Effector memory CD8-positive, alpha-beta T cell (primary cell): ENCODE measurements at places on chromosomes 3 and 15.

DNA sequence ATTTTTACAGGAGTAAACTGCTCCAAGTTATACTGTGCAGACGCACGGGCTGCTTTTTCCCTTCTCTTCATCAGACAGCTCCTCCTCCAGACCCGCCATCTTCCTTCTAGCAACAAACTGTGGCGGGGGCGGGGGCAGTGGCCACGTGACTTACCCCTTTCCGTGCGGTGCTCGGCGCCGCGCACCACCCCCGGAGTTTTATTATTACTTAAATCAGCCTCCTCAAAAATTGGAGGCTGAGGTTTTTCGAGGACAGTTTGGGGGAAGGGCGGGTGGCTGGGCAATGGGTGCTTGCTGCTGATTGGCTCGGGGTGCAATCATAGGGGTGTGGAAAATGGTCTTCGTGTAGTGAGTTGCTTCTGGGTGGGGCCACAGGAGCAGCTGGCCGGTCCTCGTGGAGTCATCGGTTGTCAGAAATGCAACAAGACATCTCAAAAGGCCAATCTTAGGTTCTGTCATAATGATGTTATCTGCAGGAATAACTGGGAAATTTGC is 77.1 kb upstream of the MFGE8 start:
- DNase-seq = no peak

GRCh38 chr3:148379763-148380382 is 317.8 kb upstream of the AGTR1 start:
- no peak for DNase-seq

DNA sequence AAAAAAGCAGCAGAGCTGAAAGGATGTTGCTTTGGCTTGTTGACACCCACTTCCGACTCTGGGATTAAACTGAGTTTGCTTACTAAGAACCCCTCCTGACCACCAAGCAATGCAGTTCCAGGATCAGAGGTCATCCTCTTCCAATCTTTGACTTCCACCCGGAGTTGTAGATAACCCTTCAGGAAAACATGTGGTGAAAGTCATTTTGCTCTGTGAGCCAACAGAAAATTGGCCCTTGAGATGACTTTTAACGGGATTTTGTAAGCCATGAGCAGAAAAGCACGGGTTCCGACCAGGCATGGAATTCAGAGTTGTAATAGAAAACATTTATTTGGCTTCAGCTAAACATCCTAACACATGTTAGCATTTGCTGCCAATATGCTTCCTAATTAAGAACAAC is 171.6 kb upstream of the NR2F2 start:
- no peak for DNase-seq

DNA sequence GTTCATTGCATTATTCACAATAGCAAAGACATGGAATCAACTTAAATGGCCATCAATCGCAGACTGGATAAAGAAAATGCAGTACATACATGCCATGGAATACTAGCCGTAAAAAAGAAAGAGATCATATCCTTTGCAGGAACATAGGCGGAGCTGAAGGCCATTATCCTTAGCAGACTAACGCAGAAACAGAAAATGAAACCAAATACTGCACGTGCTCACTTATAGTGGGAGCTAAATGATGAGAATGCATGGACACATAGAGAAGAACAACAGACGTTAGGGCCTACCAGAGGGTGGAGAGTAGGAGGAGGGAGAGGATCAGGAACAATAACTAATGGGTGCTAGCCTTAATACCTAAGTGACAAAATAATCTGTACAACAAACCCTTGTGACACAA is 57.9 kb downstream of the RASA2 start:
- DNase-seq = no peak

GRCh38 chr15:100115066-100115710 is 226.6 kb downstream of the ADAMTS17 start:
- DNase-seq = no peak
